Calu3 (cell line): ENCODE measurements at places on chromosomes 7 and 10. TPM values are rescaled to one million over a fixed set of nuclear protein-coding genes. Genes with fewer than 3 reads are reported as not detected.

COX19 gene
- 37.4 and 39.1 TPM in 2 replicates for total RNA-seq

CHST15 gene
- 18.3 and 19.3 TPM in 2 replicates for total RNA-seq

TSPAN12 gene
- 14.6 and 18.5 TPM in 2 replicates for total RNA-seq

ACSM6 gene
- not detected in 2 replicates for total RNA-seq

SPDYE5 gene
- total RNA-seq, result not detected in 2 replicates

CALML5 gene
- not detected in 2 replicates for total RNA-seq

FAM25A gene
- not detected in 2 replicates for total RNA-seq

COPG2 gene
- 18.2 and 19.8 TPM in 2 replicates for total RNA-seq

PTPRZ1 gene
- total RNA-seq, result 4.9 and 5.8 TPM in 2 replicates

ADRB1 gene
- total RNA-seq, result 0.47 and 0.78 TPM in 2 replicates

CC2D2B gene
- 0.29 TPM in 1 of 2 replicates, not detected in the other for total RNA-seq

HILPDA gene
- total RNA-seq, result 14.5 and 17.4 TPM in 2 replicates

SH2D4B gene
- 0.24 TPM in 1 of 2 replicates, not detected in the other for total RNA-seq

OR6V1 gene
- not detected in 2 replicates for total RNA-seq

SHTN1 gene
- total RNA-seq, result 29.9 and 32.3 TPM in 2 replicates

BRI3 gene
- total RNA-seq, result 101 and 124 TPM in 2 replicates

DNAJC12 gene
- total RNA-seq, result 0.80 and 1.1 TPM in 2 replicates
